NCI-H446 treated with DMSO at 0.1 percent for 48 hours (cell line): ENCODE measurements at places on chromosomes 16 and 17.

- no peak for DNase-seq
These were observed 54.0 kb upstream of the RHBDL3 start for GRCh38 chr17:32211671-32212070.

DNA sequence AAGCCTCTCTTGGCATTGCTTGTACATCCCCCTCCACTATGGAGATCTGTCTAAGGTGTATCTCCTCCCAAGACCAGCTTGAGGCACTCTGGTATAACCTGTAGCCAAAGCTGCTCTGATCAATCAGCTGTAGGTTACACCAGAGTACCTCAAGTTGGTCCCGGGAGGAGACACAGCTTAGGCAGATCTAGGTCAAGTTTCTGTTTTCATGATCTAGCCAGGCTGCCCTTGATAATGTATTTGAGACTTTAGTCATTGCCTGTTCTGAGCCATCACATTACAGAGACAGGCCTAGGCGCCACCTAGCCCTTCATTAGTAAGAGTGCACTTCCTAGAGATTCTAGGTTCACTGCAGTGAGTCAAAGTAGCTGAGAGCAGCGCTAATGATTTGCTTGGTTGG lies 31.4 kb downstream of the ASGR1 start:
- DNase-seq, result no peak

DNA sequence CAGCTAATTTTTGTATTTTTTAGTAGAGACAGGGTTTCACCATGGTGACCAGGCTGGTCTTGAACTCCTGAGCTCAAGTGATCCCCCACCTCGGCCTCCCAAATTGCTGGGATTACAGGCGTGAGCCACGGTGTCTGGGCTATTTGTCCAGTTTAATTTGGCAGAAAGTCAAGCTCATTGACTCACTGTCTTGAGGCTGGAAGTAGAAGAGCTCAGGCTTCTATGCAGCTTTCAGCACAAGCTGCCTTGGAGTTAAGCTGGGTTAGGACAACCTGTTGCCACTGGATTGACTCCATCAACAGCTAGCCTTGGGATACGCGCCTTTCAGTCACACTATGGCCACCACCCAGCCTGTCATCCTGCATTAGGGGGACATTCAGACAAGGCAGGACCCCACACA lies 76.2 kb upstream of the DNAH17 start:
- no peak for DNase-seq

- DNase-seq, result peak; percentile 12
These were observed 28.4 kb downstream of the HAPSTR1 start for GRCh38 chr16:9119795-9120194.

GRCh38 chr17:43482103-43483012 lies 1.4 kb upstream of the DHX8 start:
- no peak for DNase-seq

DNA sequence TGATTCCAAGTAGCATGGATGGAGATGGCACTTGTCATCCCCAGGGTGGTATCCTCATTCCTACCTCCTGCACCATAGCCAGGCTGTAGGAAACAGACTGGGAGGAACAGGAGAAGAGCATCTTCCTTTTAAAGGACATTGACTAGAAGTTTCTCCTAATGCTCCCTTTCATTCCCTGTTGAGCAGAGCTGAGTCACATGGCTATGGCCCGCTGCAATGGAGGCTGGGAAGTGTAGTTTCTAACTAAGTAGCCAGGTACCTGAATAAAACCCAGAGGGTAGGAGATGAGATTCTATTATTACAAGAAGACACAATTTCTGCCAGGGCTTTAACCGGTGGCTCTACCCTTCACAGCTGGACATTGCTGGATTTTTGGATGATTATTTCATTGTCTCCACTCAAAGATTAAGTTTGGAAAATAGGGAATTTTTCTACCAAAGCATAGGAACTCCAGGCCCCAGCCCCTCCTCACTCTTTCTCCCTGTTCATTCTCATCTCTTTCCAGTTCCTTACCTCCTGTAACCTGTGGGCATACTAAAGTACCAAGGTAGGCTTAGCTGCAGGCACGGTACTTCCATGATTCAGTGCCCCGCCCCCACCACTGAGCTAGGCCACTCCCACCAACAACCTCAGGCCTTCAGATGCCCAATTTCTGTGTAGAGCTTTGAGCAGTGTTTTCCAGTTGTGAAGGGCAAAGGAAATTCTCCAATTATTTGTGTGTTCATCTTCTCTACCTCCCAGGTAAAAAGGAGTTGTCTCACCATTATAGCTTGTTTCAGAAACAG lies 378.3 kb downstream of the CDH13 start:
- DNase-seq, result no peak

- no peak for DNase-seq
These were observed 47.0 kb downstream of the MARVELD3 start for GRCh38 chr16:71672803-71673581.

DNA sequence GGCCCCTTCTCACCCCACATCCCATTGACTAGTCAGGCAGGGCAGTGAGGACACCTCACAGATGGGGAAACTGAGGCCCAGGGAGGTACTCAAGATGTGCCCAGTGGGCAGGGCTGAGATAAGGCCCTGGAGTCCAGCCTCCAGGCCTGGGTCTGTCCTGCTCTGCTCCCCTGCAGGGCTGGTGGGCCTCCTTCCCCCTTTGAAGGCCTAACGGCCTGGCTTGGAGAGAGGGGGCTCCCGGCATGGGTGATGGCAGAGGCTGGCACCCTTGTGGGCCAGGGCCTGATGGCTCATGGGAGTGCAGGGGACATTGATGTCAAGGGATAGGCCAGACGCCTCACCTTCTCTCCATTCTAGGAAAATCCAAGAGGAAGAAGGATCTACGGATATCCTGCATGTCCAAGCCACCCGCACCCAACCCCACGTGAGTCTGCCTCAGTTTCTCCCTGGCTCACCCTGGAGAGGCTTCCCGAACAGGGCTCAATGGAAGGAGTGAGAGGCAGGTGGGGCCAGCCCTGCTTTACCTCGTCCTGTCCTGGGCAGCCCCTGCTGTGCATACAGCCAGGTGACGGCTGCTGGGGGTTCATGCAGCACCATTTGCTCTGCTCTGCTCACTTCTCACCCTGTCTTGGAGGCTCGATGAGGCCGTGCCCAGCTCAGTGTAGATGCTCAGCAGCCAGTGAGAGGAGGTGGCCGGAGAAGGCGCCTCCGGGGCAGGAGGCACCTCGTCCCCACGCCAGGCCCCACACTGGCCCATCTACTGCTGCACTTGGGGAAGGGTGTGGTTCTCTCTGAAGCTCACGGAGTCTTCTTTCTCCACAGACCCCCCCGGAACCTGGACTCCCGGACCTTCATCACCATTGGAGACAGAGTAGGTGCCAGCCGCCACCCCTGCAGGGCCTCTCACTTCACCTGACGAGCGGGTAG lies 13.8 kb downstream of the MAP2K3 start:
- DNase-seq, result no peak

DNA sequence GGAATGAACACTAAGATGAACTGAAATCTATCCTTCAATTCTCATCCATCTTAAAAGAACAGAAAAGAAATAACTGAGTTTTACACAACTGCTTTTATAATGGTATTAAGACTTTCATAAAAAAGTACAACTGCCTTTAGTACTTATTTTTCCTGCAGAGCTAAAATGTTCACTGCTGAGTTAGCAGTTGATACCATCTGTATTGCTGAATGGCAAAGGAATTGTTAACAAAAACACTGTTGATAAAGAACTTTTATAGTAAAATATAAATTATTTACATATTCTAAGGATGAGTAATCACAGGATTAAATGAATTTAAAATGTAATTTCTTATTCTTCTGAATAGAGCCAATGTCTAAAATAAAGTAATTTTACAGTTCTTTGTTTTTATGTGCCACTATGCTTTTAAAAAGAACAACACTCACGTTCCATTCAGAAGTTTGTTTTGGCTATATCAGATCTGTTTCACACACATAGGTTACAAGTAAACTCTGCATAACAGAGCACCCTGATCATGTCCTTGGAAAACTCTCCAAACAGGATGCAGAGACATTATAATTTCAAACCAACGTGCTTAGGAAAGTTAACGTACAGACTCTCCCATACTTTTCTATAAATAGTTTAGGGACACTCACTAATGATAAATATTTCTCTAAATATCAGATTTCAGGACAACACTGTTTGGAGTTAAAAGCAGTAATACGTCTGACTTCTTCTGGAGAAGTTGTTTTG lies 151.1 kb downstream of the ITFG1 start:
- DNase-seq, result no peak

DNA sequence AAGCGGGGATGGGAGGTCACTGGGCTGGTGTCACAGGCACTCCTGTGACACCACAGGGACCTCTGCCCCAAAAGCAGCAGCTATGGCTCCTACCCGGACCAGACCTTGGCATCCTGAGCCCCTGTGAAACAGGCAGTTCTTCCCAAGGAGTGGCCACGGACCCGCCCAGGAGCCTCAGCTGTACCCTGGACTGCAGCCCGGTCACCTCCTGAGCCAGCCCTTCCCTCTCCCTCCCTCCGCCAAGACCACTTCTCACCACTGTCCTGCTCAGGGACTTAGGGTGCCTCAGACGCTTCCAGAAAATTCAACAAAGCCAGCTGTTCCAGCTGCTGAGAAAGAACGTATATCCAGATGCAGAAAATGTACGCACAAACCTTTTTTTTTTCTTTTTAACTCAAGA lies 13.9 kb upstream of the NCBP3 start:
- no peak for DNase-seq

DNA sequence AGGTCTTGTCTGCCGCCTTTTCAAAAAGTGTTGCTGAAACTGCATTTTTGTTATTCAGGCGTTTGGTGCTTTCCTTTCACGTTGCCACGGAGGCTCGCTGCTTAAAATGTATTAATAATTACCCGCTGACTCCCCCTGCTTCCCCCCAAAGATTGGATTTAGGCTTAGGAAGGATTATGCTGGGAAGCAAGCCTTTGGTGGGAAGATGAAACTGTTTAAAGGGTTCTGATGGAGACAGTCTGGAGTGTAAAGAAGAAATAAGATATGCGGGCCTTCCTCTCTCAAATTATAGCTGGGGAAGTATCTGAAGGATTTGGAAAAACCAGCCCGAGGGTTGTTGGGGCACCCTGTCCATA lies 1.1 kb downstream of the KSR1 start:
- DNase-seq, result no peak

DNA sequence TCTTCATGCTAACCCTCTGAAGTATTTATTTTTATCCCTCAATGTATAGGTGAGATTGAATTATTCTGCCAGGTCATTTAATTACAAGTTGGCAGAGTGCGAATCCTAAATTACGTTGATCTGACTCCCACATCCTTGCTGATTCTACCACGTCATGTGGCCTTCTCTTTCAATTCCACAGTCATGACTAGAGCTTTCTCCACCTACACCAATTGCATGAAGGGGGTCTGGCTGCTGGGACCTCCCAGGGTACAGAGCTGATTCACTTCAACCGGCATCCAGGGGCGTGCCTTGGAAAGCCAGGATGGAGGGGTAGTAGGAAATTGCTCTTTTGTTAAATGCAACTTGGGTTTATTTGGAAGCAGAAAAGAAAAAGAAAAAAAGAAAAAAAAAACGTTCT lies 41.1 kb upstream of the CDH13 start:
- no peak for DNase-seq

GRCh38 chr16:280005-280460 lies 358 bp upstream of the ARHGDIG start:
- no peak for DNase-seq

- DNase-seq, result no peak
These were observed 31.8 kb downstream of the NSRP1 start for GRCh38 chr17:30148376-30148775.

DNA sequence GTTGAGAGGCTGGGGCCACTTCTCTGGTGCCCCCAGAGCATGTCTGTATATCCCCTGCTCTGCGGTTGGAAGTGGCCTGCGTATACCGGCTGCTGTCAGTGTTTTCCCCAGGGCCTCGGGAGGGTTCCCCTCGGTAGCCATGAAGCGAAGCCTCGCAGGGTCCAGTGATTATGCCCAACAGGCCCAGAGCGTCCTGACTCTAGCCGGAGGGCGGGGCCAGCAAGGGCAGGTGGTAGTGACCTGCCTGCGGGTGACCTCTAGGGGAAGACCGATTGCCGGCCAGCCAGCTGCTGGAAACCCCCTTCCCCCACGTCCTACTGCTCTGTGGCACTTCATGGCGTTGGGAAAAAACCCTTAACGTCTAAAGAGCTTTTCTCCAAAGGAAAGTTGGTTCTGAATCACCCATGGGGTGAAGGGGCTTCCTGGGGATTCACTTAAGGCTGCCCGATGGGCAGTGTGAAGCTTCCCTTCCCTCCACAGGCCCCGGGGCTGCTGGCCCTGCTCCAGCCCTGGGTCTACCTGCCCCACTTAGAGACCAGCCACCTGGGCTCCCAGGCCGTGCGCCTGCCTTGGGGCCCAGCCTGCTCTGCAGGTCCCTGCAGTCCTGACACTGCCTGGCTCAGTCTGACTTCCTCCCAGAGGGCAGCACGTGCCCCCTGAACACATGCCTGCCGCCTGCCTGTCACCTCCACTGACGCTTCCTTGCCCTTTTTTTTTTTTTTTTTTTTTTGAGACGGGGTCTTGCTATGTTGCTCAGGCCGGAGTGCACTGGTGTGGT lies 72.8 kb downstream of the SOCS1 start:
- DNase-seq, result no peak

- no peak for DNase-seq
These were observed 5.6 kb downstream of the WSB1 start for GRCh38 chr17:27299384-27300049.

DNA sequence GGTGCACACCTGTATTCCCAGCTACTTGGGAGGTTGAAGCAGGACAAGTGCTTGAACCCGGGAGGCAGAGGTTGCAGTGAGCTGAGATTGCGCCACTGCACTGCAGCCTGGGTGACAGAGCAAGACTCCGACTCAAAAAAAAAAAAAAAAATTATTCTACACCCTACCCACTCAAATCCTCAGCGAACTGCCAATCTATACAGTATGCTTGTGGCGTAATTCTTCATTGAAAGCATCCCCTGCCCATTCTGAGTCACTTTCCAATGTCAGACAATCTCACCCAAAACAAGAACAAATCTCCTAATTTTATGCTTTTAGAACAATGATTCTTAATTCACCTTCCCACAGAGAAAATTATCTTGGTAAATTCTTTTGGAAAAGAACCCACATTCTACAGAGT lies 12.0 kb downstream of the AMFR start:
- DNase-seq, result no peak

DNA sequence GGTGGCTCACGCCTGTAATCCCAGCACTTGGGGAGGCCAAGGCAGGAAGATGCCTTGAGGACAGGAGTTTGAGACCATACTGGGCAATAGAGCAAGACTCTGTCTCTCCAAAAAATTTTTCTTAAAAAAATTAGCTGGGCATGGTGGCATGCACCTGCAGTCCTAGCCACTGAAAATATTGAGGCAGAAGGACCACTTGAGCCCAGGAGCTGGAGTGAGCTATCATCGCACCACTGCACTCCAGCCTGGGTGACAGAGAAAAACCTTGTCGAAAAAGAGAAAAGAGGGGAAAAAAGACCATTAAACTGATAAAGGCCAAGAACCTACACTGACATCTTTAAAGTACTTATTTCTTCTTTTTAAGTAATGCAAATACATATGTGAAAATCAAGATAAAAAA lies 53.4 kb upstream of the ITGA2B start:
- no peak for DNase-seq

GRCh38 chr16:25996052-25996451 lies 304.3 kb downstream of the HS3ST4 start:
- DNase-seq, result no peak
